ENCODE measurements at places on chromosomes 2 and 18. TPM values are rescaled to one million over a fixed set of nuclear protein-coding genes. Genes with fewer than 3 reads are reported as not detected.

Gene LRRFIP1
- 170 TPM for total RNA-seq

Gene NEDD4L
- total RNA-seq = 58.2 TPM

Gene IL1RN
- 53.7 TPM for total RNA-seq

Gene REV1
- total RNA-seq = 67.8 TPM

Gene ITGA4
- total RNA-seq = under 0.01 TPM

Gene SEMA4F
- total RNA-seq = 10.8 TPM

Gene NOSTRIN
- total RNA-seq = under 0.01 TPM

Gene TMEM37
- not detected for total RNA-seq

Gene CDK5R2
- total RNA-seq = 0.07 TPM

Gene SEPTIN10
- 94.4 TPM for total RNA-seq

Gene UGP2
- 140 TPM for total RNA-seq

Gene ABCG5
- not detected for total RNA-seq

Gene CCBE1
- total RNA-seq = 0.28 TPM

Gene TMEM17
- 1.7 TPM for total RNA-seq

Gene ZNF385B
- total RNA-seq = not detected

Gene CAPN13
- not detected for total RNA-seq

Gene PCARE
- total RNA-seq = not detected

Gene KCNG2
- not detected for total RNA-seq

Gene GPBAR1
- under 0.01 TPM for total RNA-seq

Gene SOCS6
- total RNA-seq = 59.8 TPM

Gene IL36B
- total RNA-seq = under 0.01 TPM

Gene SERPINB10
- 0.43 TPM for total RNA-seq

Gene BAZ2B
- 60.8 TPM for total RNA-seq

Gene TMEFF2
- total RNA-seq = under 0.01 TPM

Gene REG1B
- total RNA-seq = not detected

Gene MOGAT1
- not detected for total RNA-seq

Gene GALR1
- total RNA-seq = not detected

Gene GALNT13
- total RNA-seq = 1.0 TPM

Gene IL36G
- 2.6 TPM for total RNA-seq

Gene SERPINB5
- total RNA-seq = 470 TPM

Gene CTDSP1
- total RNA-seq = 43.6 TPM

Gene KCTD18
- total RNA-seq = 30.4 TPM

Data from nasal cavity respiratory epithelium epithelial cell of viscerocranial mucosa (primary cell).